ENCODE measurements at places on chromosomes 4 and X.

- DNase-seq, result no peak
These were observed 14.2 kb downstream of the LRP2BP start for GRCh38 chr4:185381288-185382196.

DNA sequence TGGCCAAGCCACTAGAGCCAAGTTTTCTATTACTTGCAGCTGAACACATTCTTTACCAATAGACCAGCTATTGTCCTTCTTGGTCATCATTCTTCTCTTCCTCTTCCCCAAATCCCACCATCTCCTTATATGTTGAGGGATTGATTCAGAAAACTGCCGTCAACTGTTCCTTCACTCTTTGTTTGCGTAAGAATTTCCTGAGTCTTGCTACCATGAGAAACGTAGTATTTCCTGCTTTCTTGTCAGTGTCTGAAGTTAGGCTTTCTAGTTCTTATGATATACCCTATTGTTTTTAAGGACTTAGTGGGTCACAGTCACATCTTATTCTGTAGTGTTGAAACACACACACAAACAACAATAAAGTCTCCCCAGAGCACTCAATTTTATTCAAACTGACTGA lies 20.1 kb downstream of the IGFBP7 start:
- no peak for DNase-seq

DNA sequence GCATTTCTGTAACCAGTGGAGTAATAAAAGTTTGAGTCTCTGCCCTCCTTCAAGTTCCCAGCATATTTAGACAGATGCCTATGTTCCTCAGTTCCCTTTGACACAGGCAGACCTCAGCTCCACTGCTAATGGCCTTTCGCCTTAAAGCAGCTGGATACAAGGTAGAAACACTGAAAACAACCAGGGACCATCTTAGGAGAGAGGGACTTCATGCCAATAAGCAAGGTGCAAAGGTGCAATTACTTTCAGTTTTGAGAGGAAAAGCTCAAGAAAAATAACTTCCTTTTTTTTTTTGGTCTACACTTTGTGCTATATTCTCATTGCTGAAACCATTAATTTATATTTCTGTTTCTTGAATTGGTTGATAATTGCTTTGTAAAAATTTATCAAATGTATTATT lies 781.9 kb upstream of the GALNTL6 start:
- DNase-seq, result no peak

DNA sequence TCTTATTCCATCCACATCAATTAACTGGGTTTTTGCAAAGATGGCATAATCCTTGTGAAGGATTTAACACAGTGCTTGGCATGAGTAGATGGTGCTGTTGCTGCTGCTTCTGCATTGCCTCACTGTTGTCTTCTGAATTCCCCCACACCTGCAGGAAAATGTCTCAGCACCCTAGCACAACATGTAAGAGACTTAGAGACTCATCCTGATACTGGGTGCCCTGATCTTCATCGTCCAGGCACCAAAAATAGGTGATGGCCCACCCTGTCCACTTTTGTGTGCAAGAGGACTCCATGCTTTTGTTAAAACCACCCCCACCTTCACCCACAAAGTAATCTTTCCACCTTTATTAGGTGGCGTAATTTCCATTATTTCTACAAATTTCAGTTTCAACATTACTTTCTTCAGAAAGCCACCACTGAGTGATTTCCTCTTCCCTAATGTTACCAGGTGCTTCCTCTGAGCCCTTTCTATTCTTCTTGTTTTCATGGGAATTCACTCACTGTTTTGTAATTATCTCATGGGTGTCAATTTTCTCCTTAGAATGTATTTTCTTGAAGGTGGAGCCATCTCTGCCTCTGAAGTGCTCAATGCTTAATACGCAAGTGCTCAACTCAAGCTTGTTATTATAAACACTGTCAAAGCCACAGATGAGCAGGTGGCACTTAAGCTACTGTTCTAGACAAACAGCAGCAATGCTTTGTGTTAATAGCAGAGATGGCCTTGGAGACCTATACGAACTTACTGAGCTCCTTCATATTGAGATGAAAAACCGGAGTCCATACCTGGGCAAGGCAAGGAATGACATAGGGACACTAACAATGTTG lies 89.5 kb downstream of the HS3ST1 start:
- DNase-seq, result no peak

GRCh38 chr4:54185044-54185780 lies 43.9 kb upstream of the PDGFRA start:
- no peak for DNase-seq

DNA sequence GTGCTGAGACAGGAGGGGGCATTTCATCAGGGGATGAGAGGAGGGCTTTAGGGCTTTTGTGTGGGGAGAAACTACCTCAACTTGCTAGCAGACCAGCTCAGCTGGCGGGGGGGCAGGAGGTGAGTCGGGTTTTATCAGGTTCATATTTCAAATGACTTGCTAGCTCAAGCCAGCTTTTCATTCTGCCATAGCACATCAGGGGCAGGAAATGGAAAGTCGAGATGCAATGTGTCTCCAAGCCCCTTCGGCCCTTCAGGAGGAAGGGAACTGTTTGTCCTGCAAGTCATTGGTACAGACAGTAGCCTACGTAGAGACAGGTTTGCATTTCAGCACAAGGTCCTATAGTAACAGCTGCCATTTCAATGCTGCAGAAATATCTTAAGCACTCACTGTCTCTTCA lies 194.1 kb downstream of the PTTG2 start:
- DNase-seq, result no peak

GRCh38 chrX:153640045-153640686 lies 6.8 kb upstream of the DUSP9 start:
- DNase-seq, result no peak

DNA sequence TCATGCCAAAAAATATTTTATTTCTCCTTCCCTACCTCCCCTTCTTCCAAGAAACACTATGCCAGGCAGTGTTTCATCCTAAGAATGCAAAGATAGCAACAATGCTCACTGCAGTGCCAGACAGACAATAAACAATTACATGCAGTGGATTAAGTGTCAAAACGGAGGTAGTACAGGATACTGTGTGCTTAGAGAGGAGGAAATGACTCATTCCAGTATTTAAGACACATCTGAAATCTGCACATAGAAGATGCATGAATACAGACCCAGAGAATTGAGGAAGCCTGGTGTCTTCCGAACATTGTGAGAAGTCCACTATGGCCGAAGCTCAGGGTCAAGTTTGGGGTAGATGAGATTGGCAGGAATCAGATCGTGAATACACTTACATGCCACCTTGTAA lies 326.4 kb downstream of the PPP3CA start:
- no peak for DNase-seq

DNA sequence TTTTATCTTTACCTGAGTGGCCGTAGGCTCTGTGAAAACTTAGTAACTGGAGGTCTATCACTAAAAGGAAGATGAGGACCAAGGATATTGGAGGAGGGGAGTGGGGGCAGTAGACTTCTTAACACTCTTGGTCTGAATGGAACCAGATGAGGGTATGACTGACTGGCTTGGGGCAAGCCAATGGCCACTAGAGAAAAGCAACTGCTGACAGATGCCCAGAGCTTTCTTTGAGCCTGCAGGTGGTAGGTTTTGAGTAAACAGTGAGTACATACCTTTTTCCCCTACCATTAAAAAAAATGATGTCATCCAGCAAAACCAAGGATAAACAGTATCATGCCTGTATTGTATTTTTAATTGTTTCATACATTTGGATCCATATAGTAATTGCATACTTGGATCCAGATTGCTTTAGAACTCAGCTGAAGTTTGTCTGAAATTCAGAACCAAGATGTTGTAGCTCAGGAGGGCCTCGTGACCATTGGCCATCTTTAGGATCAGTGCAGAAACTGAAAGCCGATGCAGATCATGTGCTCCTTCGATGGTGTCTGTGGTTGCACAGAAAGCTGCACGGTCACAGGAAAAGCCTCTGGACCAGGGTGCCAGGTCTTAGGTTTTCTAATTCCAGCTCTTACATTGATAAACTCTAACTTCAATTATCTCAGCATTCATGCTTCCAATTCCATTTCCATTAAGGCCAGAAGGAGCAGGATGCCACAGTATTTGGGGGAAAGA lies 131.0 kb downstream of the PDGFRA start:
- DNase-seq, result no peak

DNA sequence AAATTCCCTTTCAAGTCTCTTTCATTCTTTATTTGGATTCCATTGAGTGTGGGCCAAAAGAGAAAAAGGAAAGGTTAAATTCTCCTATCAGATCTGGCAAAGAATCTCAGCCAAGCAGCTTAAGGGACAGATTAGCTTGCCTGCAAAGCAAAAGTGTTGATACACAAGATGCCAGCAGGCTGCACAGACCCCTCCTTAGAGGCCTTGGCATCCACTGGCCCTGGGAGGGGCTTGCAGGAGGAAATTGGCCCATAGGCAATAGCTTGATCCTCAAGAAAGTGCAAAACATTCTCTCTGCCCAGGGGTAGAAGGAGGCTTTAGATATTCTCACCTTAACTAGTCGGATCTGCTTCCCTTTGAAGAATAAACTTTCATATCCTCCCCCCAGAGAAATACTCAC lies 300.4 kb upstream of the CPEB2 start:
- no peak for DNase-seq

GRCh38 chrX:46165411-46165810 lies 379.8 kb downstream of the ZNF674 start:
- no peak for DNase-seq

GRCh38 chr4:6926681-6927478 lies 17.3 kb downstream of the TBC1D14 start:
- no peak for DNase-seq

DNA sequence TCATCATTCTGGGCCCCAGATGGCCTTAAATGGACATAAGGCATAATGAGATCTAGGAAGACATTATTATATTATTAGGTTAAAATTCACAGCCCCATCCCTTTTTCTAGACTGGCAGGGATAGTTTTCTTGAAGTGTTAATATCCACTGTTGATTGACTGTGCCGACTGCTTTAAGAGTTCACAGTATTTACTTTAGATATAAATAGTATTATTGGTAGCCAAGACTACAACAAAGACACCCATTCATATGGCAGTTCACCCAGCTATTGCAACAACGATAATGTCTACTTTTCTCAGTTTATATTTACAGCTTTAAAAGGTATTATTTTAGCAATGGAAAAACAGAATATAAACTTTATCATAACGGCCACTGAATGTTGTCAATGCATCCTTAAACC lies 922.2 kb upstream of the POU3F4 start:
- no peak for DNase-seq

DNA sequence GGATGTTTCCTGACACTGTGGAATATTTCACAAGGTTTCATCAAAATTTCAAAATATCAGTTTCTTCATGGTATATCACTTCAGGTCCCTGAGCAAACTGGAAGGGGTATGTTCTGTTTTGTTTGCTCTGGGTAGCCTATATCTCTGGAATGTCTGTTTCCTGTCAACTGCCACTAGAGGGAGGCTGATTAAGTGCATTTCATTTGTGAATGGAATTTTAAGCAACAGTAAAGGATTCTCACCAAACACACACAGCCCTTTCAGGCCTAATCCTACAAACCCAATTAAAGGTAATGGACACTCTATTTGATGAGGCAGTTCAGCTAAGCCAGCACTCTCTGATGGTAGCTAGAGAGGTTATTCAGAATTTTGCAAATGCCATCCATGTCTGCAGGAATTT lies 307.1 kb downstream of the TEX13A start:
- DNase-seq, result no peak

DNA sequence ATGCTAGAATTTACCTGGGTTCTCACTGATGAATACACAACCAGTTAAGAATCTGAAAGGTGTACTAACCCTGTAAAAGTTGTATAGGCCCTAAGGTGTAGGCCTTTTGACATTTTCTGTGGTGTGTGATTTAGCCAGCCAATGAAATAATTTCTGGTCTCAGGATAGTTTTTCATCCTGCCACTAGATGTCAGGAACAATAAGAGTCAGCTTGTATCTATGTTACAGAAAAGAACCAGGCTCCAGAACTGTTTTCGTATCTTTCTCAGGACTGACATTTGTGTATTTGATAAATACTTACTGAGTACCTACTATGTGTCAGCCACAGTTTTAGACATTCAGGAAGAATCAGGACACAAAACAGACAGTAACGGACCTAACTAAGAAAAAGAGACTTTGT lies 673.6 kb upstream of the TENM3 start:
- no peak for DNase-seq

DNA sequence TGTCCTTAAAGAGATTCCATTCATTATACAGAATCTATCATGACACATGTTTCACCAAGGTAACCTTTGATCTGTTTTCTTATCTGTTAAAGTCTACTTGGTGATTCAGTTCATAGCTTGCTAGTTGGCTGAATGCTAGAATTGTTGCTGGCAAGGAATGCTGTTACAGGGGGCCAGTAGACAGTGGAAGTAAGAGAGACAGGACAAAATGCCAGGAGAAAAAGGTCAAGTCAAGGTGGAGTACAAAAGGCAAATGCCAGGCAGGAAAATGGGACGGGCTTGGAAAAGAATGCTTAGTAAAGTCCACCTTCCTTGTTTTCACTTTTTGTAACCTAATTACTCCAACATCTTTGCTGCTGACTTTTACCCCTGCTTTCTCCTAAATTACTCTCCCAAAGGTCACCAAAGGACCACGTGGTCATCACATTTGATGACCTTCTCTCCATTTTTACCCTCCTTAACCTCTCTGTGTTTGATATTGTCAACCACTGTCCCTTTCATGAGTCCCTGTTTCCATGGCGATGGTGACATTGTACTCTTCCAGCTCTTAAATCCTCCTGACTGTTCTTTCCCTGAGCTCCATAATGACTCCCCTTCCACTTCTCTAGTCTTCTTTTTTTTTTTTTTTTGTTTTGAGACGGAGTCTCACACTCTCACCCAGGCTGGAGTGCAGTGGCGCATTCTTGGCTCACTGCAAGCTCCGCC lies 24.5 kb upstream of the TAPT1 start:
- no peak for DNase-seq

GRCh38 chr4:5711479-5712184 lies 631 bp downstream of the EVC start:
- no peak for DNase-seq

GRCh38 chr4:8407316-8407715 lies 33.2 kb downstream of the ACOX3 start:
- no peak for DNase-seq

DNA sequence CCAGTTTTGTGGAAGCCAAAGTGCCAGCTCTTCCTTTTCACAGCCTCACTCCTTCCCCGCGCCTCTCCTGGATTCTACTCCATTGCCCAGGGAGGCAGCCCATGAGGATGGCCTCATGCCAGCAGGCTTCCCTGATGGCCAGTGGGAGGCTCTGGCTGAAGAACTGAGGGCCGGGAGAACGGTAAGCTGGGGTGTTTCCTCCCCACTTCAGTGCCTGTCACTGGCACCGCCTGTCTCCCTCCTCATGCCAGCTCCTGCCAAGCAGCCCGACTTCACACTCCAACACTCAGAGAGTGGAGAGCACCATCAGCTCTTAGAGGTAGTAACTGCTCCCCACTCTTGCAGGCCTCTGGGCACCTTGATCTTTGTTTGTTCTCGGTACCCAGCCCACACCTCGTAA lies 46.9 kb upstream of the STIM2 start:
- no peak for DNase-seq

DNA sequence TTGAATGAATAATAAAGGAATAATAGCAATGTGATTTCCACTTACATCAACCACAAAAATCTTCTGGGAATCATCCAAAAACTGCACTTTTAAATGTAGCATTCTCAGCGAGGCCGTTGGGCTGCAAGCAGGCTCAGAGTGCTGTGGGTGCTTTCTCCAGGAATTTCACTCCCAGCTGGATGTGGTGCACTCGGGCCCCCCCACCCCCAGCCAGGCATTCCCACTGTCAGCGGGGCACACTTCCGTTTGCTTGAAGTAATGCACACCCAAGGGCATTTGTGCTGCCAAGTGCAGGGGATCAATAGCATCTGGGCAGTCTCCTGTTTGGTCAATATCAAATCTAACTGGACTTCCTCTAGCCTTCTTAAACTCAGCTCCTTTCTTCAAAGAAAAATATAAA lies at the start of gene FRMD7:
Gene FRMD7, minus strand, starts transcription at position 278 of the 400 bp plus-strand sequence. Its CDS starts 176 bp downstream, at position 102.
- DNase-seq, result no peak

GRCh38 chr4:76811604-76812412 lies 86.1 kb downstream of the SOWAHB start:
- no peak for DNase-seq
